Fibroblast of mammary gland (primary cell): ENCODE measurements at places on chromosomes 7 and 10.
A peak's percentile ranks its signal among the peaks of the same experiment; 100 is the strongest.

- DNase-seq, result no peak
Observed at GRCh38 chr7:2628130-2628482, 3.7 kb upstream of the TTYH3 start.

DNA sequence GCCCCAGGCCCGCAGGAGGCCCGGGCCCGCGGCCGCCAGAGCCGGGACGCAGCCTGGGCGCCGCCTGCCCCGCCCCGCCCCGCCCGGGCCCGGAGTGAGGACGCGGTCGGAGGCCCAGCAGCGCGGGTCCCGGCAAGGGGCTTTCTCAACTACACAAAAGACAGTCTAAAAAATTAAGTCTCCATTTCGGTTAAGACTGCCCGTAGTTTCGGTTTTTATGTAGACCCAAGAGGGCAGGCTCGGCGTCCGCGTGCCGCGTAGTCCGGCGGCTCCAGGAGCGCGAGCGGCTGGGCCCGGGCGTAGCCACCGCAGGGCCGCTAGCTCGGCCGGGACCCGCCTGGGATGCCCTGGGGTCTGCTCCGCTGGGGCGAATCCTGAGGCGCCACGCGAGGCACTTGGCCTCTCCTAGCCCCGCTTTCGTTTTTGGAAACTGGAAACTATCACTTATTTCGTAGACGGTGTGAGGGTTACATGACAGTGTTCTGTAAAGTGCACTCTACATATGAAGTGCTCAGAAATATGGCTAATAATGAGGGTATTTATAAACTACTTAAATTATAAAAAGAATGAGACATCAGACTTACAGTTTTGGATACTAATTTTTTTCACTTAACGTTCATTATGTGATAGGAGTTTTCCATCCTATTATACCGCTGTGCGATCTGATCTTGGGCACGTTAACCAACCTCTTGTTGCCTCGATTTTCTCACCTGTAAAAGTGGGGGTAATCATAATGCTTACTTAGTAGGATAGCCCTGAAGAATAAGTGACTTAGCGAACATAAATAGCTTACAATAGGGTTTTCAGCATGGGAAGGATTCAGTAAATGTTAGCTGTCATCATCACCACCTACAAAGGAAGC is 573 bp downstream of the BLVRA start:
- no peak for DNase-seq

DNA sequence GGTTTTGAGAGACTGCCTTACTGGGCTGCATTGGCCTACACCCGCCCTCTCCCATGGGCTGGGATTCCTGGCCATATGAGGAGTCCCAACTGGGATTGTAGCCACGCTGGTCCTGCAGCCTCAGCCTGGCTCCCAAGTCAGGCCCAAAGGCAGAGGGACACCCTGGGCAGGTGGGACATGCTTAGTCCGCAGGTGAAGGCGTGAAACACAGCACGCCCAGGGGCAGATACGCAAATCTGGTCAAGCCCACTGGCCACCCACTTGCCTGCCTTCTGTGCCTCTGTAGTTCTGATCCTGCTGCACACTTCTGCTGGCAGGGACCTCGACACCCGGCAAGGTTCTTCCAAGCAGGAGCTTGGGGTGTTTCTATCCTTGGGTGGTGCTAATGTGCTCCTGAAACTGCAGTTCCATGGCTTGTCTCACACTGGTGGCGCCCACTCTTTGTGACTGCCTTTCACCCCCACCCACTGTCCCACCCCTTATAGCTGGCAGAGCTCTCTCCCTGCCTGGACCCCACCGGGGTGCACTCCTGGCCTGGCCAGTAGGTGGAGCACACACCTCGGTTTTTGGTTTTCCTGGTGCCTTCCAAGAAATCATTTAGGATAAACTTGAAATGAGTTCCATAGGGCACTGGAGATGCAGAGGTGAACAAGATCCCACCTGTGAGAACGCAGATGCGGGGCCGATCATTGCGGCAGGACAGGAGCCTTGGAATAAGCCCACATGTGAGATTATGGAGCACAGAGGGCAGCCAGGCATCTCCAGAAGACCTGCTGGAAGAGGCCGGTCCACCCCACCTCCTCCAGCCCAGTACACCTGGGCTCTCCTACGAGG is 47.9 kb downstream of the MKI67 start:
- peak; percentile 51 for DNase-seq

GRCh38 chr7:140624392-140625191 is 16.0 kb downstream of the DENND2A start:
- DNase-seq, result no peak

- DNase-seq, result no peak
Observed at GRCh38 chr10:3455385-3456334, 283.1 kb upstream of the PITRM1 start.

DNA sequence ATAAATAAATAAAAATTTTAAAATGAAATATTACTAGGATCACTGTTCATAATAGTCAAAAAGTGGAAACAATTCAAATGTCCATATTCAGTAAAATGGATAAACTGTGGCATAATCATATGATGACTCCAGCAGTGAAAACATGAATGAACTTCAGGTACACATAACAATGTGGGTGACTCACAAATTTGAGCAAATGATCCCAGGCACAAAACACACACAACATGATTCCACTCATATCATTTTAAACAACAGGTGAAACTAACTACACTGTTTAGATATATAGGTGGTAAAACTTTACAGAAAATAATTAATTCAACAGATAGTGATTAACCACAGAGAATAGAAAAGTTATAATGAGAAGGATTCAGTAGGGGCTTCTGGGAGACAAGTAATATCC is 14.7 kb upstream of the SAMD8 start:
- DNase-seq, result no peak

GRCh38 chr7:3754493-3755341 is 453.7 kb downstream of the SDK1 start:
- peak; percentile 45 for DNase-seq

DNA sequence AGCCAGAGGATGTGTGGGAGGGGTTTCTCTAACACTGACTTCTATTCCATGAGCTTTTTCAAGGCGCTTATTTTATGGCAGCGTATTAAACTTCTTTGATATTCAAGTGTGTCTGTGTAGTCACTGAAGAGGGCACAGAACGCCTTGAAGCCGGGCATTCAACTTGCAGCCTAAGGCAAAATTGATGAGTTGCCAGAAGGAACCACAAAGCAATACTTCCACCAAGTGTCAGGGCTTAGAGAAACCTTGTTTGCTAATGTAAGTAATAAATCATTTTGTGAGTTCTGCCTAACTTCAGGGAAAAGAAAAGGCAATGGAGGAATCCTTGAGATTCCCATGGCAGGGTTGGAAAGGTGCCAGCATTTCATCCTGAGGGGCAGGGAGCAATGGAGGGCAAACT is 163.8 kb downstream of the LCOR start:
- no peak for DNase-seq

DNA sequence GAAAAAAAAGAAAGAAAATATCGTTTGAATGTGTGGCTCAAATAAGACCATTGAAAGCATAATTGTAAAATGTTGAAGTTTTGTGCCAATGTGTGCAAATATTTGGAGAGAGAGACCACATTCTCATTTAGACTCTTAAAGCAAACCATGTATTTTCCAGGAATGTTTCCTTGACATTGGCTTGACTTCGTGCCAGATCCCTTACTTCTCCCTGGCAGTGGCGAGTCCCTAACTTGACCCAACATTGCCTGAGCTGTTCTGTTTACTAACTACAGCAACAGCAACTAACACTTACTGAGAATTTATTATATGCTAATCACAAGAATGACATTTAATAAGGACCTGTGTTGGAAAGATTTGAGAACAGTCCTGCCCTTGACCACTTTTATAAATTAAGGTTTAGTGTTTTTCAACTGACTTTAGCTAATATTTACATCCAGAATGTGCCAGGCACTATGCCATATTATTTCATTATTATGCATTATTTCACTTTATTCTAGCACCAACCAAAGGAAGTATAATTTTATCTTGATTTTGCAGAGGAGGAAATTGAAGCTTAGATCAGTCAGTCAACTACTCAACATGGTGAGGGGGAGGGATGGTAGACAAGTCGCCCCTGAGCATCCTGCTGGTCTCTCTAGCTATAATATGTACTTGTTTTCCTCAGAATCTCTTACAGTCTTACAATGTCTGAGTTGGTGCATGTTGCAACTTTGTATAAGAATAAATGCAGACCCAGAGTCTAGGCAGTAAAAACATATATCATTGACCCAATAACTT is 29.7 kb downstream of the ZNF467 start:
- DNase-seq, result no peak

DNA sequence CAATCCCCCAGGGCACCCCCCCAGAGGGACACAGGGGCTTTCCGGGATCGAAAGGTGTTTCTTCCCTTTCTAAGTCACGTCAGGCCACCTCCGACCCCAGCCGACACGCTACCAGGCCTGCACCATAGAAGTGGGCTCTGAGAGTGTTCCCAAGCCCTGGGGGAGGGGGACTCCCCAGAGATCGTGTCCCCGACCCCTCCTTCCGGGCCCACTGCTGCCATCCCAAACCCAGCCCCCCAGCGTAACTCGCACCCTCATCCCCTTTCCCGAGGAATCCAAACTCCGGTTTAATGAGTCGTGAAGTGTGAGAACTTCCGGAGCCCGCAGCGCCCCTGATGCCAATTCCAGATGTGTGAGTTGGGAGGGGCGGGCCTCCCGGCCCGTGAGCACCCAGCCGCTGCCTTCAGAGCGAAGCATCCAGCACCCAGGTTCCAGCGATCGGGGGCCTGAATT is 11.3 kb downstream of the UNCX start:
- no peak for DNase-seq
